Suprapubic skin (tissue), 4 donors: ENCODE measurements at places on chromosomes 7 and 10.

GRCh38 chr7:10662982-10663884 is 310.4 kb upstream of the PHF14 start:
- H3K36me3 ChIP-seq = no peaks in the 10 kb centered on the region
- H3K27ac ChIP-seq = no peak overlapping the region
- no peaks in the 10 kb centered on the region for H3K4me1 ChIP-seq
- no peaks in the 10 kb centered on the region for H3K27me3 ChIP-seq
- no peak overlapping the region for H3K4me3 ChIP-seq

DNA sequence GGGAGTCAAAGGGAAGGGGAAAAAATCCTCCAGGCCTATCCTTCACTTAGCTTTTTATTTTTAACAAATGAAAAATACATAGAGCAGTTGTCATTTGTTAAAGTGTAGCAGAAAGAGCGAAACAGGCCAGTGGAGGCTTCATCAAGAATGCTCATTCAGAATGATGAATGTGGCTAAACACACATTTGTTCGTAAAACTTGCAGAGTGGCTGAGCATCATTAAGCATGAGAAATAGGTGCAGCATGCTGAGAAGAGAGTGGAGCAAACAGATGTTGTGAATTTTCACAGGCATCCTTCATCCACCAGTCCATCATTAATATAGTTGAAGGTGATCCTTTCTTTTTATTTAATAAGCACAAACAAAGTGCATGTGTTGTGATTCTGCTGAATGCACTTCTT is 407.6 kb downstream of the LRMDA start:
- no peaks in the 10 kb centered on the region for H3K27me3 ChIP-seq
- no peak overlapping the region for H3K27ac ChIP-seq
- no peaks in the 10 kb centered on the region for H3K36me3 ChIP-seq
- H3K4me1 ChIP-seq = no peaks in the 10 kb centered on the region

DNA sequence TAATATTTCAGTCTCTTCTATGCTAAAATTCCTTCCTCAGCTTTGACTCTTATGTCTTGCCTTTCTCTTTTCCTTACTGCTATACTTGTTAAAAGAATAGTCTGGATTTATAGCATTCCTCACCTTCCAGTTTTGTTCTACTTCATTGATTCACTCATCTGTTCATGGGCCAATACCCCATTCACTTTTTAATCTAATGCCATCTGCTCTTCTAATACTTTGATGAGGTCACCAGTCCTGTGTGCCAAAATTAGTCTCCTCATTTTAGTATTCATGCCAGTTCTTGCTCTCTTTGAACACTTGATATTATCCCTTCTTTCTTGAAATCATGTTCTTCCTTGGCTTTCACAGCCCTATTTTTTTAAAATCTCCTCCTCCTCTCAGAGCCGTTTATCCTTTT is 19.3 kb downstream of the STK17A start:
- no peaks in the 10 kb centered on the region for H3K27me3 ChIP-seq
- DNase-seq = no peak
- no peak overlapping the region for H3K4me3 ChIP-seq
- H3K4me1 ChIP-seq = peaks cover 13% of the 10 kb centered on the region
- no peak overlapping the region for H3K27ac ChIP-seq

DNA sequence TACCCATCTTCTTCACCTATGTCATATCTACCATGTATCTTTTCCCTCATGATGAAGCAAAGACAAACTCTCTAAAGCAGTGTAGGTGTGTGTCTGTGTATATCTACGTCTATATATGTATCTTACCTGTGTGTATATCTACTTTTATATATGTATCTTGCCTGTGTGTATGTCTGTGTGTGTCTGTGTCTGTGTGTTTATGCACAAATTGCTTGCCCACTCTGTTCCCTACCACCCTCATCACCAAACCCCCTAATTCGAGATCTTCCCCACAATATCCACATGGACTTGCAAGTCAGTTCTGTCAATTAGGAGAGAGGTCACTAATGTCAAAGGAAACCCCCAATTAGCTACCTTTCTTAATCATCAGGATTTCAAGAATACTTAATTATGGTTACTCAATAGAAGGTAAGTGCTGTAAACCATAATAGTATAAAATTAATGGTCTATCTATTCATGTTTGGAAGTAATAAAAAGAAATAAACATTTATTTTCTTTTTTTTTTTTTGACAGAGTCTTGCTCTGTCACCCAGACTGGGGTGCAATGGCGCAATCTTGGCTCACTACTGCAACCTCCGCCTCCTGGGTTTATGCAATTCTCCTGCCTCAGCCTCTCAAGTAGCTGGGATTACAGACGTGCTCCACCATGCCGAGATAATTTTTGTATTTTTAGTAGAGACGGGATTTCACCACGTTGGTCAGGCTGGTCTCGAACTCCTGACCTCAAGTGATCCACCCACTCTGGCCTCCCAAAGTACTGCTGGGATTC is 43.6 kb downstream of the ANKRD61 start:
- no peak overlapping the region for H3K27ac ChIP-seq
- no peak overlapping the region for H3K4me3 ChIP-seq
- H3K27me3 ChIP-seq = no peaks in the 10 kb centered on the region
- DNase-seq = no peak
- H3K36me3 ChIP-seq = no peaks in the 10 kb centered on the region
- no peaks in the 10 kb centered on the region for H3K4me1 ChIP-seq

GRCh38 chr7:81926-82756 is 110.2 kb upstream of the FAM20C start:
- peaks cover 7% of the 10 kb centered on the region for H3K4me1 ChIP-seq

DNA sequence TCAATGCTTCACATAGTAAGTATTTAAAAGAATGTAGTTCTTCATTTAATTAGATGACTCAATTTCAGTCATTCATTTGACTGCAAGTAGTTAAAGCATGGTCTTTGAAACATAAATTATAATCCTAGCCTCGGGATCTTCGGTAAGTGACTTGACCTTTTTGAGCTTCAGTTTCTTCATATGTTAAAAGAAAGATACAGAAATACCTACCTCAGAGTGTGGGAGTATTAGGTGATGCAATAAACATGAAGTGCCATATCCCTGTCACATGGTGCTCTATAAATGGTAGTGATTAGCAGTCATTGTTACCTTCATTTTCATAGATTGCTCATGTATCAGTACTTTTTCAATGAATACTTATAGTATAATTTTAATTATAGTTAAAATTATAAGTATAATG is 31.2 kb upstream of the UMAD1 start:
- H3K4me1 ChIP-seq = no peaks in the 10 kb centered on the region
- no peak overlapping the region for H3K4me3 ChIP-seq
- no peak overlapping the region for H3K27ac ChIP-seq
- H3K27me3 ChIP-seq = no peaks in the 10 kb centered on the region
- DNase-seq = no peak

GRCh38 chr10:71819441-71819861 is 31.6 kb downstream of the PSAP start:
- H3K4me3 ChIP-seq = no peak overlapping the region
- H3K36me3 ChIP-seq = peaks cover 97% of the 10 kb centered on the region
- H3K4me1 ChIP-seq = peaks cover 8% of the 10 kb centered on the region
- no peak overlapping the region for H3K27ac ChIP-seq
- no peak for DNase-seq

DNA sequence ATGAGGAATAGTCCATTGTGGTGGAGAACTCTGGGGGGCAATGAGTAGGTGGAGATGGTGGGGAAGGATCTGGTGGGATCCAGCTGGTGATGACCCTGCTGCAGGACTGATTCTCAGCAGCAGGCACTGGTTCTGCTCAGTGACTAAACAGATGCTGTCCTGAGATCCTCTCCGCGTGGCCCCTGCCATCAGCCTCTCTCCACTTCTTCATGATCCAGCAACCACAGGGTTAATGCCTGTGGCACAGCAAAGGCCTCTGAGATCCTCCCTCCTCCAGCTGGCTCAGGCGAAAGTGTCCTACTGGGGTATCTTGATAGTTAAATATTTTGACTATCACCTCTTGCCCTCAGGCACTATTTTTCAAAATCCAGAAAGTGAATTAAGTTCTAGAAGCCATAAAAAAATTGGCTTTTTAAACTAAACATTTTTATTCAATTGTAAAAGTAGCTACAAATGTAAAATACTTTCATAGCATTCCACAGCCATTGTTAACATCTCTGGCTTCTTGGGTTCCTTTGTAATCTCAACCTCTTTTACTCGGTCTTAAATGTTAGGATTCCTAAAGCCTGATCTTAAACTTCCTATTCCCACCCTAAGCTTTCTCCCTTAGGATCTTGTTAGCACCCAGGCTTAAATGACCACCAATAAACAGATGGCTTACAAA is 13.1 kb downstream of the PLAU start:
- H3K27me3 ChIP-seq = no peaks in the 10 kb centered on the region
- peaks cover 29% of the 10 kb centered on the region for H3K4me1 ChIP-seq
- H3K4me3 ChIP-seq = no peak overlapping the region
- H3K36me3 ChIP-seq = no peaks in the 10 kb centered on the region
